ENCODE measurements at places on chromosomes 11 and 22.

DNA sequence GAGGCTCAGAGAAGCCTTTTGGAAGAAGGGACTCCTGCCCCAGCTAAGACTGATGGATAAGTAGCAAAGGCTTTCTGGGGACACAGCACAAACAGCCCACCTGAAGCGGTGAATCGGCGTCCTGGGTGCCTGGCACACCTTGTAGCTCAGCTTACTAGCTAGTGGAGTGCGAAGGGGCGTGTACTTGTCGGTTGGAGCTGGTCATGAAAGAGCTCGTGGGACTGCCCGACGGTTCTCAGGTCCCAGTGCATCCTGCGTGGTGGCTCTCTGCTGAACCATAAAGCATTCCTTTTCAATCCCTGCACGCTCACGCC is 690 bp upstream of the UVRAG start:
- H3K4me3 ChIP-seq: peak overlapping the region; percentile 99
- H3K27me3 ChIP-seq: no peaks in the 10 kb centered on the region
- H3K27ac ChIP-seq: peak overlapping the region; percentile 95
- peaks cover 23% of the 10 kb centered on the region for H3K4me1 ChIP-seq
- no peak for DNase-seq

GRCh38 chr22:29650370-29650769 is 46.9 kb downstream of the NF2 start:
- H3K27ac ChIP-seq: no peak overlapping the region
- H3K36me3 ChIP-seq: no peaks in the 10 kb centered on the region
- H3K27me3 ChIP-seq: no peaks in the 10 kb centered on the region
- no peaks in the 10 kb centered on the region for H3K4me1 ChIP-seq
- no peak overlapping the region for H3K4me3 ChIP-seq

DNA sequence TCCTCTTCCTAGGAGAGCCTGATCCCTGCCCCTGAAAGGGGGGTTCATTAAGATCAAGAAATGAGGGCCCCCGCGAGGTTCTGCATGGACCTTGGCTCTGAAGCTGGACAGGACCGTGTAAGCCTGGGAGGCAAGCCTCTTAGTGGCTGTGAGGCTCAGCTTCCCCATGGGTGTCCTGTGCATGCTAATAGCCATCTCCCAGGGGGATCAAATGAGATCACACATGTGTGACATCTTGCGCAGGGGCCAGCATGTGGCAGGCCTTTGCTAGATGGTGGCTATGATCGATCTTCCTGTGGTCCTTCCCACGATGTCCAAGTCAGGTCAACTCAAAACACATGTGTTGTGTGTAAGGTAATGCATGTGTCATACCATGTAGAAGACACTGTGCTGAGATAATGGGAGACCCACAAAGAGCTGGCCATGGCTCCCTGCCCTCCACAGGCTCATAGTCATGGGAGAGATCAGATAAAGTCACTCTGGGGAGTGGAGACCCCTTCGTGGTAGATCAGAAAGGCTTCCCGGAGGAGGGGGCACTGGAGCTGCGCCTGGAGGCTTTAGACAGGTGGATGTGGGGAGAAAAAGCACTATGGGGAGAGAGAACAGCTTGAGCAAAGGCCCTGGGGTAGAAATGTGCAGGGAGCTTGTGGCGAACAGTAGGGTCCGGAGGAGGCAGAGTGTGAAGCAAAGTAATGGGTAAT is 3.7 kb downstream of the RAC2 start:
- H3K4me3 ChIP-seq: no peak overlapping the region
- H3K27ac ChIP-seq: no peak overlapping the region
- H3K27me3 ChIP-seq: no peaks in the 10 kb centered on the region
- H3K4me1 ChIP-seq: no peaks in the 10 kb centered on the region

DNA sequence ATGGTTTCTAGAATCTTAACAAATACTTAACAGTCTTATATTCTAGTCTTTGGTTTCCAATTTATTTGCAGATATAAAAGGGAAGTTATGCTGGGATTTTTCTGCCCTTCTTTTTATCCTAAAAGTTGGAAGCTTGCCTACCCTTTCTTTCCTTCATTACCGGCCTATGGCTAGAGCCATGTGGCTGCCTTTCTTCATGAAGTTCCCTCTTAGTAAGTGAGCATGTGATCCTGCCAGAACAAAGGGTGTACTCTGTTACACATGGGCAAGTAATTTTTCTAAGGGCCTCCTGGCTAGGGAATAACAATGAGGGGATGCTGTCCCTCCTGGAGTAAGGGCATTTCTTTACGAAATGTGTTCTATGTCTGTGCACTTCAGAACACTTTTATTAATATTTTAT is 252.1 kb upstream of the PITPNB start:
- H3K4me3 ChIP-seq: no peak overlapping the region
- no peaks in the 10 kb centered on the region for H3K27me3 ChIP-seq
- no peak overlapping the region for H3K27ac ChIP-seq
- no peaks in the 10 kb centered on the region for H3K36me3 ChIP-seq
- no peak for DNase-seq

- H3K36me3 ChIP-seq: no peaks in the 10 kb centered on the region
- DNase-seq: no peak
- H3K4me3 ChIP-seq: no peak overlapping the region
- no peaks in the 10 kb centered on the region for H3K4me1 ChIP-seq
These were observed 48.6 kb downstream of the CADM1 start for GRCh38 chr11:115455613-115456012.
